CD4-positive, alpha-beta T cell treated with Interleukin-17A for 4 hours (primary cell): ENCODE measurements at places on chromosomes 3 and 15.

GRCh38 chr3:54122324-54123002 is at the start of gene CACNA2D3:
Gene CACNA2D3 (plus strand): TSS chr3:54122552.
- DNase-seq, result no peak

- no peak for DNase-seq
Measured at GRCh38 chr3:112087746-112088145, 1.6 kb downstream of the C3orf52 start.

DNA sequence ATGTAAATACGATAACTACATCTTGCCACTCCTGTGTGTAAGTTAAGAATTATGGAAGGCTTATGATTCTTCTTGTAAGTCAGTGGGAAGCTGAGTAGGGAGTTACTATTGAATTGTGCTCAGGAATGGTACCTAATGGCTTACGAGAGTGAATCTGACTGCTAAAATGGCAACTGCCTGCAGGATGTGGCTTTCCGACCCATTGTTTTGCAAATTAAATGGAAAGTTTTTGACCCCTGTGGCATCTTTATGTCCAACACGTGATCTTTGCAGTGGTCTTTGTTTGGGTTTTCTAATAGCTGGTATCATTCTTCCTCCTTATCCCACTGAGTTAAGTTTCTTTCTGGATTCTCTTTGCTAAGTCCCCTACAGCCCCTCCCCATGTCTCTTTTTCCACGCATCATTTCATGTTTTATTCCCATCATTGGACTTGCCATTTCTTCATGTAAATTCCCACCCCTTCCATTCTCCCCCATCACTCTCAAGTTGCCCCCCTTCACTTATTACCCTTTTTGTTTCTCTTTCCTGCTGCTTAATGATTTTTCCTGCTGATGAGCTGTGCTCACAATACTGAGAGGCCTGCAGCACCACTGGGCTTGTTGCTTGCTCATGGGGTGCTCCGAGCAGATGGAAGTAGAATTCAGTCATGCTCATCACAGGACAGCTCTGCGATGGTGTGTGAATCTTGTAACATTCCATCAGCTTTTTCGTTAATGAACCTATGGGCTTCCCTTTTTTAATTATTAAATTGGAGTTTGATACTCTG is 428.2 kb upstream of the IL12A start:
- DNase-seq, result no peak

GRCh38 chr3:108946292-108947285 is 7.1 kb downstream of the GUCA1C start:
- DNase-seq, result no peak

DNA sequence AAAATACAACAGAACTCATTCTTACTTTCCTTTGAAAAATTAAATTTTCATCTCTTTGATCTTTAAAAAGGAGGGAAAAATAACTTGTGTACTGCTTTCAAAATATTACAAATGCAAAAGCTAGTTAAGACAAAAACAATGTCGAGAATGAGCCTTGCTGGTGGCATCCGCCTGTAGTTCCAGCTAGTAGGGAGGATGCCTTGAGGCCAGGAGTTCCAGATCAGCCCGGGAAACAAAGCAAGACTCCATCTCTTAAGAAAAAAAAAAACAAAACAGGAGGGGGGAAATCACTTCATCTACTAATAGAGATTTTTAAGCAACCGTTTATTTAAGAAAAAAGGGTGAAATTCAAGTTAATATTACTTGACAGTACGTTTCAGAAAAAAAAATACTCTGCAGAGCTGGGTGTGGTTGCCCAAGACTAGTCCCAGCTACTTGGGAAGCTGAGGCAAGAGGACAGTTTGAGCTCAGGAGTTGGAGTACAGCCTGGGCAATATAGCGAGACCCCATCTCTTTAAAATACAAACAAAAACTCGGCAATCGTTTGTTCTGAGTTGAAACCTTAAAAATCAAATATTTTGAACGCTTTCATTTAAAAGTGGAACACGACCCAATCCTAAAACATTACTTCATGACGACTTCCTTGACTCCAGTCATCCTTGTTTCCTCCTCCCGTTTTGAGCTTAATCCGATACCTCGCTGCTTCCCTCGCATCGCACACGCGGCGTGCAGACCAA is 1.2 kb downstream of the KPNA1 start:
- DNase-seq, result no peak

DNA sequence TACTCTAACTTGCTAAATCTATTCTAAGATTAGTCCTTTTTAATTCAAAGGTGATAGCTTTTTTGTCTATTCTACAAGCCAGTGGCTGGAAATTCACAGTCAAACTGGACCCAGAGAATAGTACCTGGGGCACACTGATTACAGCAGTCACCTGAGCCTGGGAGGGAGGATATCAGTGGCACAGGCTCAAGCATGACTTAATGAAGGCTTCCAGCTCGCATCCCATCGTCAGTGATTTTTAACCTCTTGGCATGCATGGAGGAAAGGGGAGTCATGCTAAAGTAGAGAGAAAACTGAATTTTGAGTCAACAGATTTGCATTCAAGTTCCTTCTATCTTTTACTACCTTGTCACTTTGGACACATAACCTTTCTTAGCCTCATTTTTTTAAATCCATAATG is 24.8 kb downstream of the GOLIM4 start:
- DNase-seq, result no peak

- DNase-seq, result peak; percentile 49
Measured at GRCh38 chr3:25910997-25911396, 121.1 kb downstream of the OXSM start.
